ENCODE measurements at places on chromosomes 7 and 10.

DNA sequence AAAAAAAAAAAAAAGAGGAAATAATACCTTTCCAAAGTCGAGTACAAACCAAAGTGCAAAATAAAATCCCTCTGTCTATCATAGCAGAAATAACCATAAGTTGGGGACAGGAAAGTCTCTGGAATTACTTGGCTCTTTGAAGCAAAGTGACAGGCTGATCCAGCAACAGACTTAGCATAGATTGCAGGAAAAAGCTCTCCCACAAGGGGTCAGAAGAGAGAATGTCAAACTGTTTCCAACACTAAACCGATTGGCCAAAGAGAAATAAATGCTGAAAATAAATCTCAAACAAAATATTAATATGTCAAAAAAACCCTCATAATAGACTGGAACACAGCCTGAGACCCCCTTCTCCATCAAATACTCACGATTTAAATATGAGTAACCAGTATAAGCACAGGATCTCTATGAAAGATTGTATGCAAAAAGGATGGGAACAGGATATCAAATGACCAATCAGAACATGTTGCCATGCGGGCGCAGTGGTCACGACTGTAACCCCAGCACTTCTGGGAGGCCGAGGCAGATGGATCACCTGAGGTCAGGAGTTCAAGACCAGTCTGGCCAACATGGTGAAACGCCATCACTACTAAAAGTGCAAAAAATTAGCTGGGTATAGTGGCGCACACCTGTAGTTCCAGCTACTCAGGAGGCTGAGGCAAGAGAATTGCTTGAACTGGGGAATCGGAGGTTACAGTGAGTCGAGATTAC lies 1000.7 kb upstream of the LRRN3 start:
- peak; percentile 3 for DNase-seq

DNA sequence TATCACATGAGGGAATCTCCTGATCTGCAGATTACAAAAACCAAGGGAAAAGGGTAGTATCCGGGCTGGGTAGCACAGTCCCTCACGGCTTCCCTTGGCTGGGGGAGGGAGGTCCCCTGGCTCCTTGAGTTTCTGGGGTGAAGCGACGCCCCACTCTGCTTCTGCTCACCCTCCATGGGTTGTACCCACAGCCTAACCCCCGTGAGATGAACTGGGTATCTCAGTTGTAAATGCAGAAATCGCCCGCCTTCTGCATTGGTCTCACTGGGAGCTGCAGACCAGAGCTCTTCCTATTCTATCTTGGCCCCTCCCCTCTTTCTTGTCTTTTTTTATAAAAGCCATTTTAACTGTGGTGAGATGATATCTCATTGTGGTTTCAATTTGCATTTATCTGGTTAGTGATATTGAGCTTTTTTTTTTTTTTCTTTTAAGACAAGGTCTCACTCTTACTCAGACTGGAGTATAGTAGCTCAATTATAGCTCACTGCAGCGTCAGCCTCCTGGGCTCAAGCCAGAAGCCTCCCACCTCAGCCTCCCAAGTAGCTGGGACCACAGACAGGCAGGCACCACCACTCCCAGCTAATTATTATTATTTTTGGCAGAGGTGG lies 87.8 kb downstream of the ABCC2 start:
- DNase-seq: peak; percentile 33

DNA sequence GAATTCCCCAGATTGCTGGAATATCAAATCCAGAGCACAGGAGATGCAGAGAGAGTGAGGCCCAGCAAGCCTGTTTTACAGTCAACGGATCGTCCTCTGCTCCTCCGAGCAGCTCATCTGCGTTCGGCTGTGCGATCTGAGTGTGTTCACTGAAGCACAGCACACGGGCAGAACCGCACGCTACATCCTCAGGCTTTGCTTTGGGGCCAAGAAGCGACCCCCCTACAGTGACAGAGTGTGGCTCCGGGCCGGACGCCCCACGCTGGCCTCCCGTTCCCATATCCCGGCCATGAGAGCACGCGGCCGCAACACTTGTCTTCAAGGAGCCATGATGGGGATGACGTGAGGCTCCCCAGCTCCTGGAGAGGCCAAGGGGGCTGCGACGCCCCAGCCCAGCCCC lies 431.4 kb downstream of the DNAJB6 start:
- DNase-seq: no peak

DNA sequence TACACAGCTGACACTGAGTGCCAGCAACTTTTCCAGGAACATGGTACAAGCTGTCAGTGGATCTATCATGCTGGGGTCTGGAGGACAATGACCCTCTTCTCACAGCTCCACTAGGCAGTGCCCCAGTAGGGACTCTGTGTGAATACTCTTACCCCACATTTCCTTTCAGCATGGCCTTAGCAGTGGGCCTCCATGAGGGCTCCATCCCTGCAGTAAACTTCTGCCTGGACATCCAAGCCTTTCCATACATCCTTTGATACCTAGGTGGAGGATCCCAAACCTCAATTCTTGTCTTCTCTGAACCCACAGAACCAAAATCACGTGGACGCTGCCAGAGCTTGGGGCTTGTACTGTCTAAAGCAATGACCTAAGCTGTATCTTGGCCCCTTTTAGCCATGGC lies 116.8 kb downstream of the IQUB start:
- no peak for DNase-seq

GRCh38 chr7:8436965-8437364 lies 3.6 kb downstream of the NXPH1 start:
- peak; percentile 18 for DNase-seq

DNA sequence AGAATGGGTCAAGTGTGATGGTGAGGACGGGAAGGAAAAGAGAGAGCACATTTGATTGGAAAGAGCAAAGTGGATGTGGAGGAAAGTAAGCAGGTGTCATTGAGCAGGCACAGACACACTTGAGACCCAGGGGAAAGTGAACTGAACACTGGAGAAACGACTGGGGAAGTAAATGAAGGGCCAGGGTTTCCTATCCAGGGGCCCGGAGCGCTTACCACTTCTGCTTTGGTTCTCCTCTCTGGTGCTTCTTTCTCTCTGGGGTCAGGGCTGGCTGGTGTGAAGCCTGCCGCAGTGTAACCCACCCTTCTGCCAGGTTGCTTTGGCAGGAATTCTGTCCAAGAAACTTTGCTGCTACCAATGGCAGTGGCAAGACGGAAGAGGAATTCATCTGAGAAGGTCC lies 219.3 kb downstream of the SKAP2 start:
- no peak for DNase-seq

DNA sequence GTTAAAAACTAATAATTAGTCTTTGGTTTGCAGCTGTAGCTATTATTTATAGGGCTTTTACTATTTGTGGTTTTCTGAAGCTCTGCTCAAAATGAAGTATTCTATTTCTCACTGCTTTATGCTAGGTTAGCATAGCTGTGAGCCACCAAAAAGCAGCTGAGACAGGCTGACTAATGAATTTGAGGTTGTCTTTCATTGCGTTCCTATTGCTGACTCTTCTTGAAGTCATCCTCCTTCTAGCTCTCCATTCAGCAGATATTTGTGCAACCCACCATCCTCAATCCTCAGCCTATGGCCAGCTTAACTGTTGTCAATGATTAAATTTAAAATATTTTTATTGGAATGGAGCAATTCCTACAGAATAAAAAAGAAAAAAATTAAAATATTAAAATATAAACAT lies 2.1 kb upstream of the RALA start:
- DNase-seq: no peak

DNA sequence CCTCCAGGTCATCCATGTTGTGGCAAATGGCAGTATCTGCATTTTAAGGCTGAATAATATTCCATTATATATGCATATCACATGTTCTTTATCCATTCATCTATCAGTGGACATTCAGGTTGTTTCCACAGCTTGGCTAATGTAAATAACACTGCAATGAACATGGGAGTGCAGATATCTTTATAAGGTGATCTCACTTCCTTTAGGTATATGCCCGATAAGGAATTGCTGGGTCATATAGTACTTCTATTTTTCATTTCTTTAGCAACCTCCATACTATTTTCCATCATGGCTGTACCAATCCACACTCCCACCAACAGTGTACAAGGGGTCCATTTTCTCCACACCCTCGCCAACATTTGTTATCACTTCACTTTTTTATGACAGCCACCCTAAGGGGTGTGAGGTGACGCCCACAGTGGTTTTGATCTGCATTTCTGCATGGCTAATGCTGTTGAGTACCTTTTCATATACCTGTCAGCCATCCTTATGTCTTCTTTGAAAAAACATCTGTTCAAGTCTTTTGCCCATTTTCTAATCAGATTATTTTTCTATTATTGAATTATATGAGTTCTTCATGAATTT lies 18.9 kb downstream of the ABI1 start:
- no peak for DNase-seq

Data from CD4-positive, alpha-beta T cell treated with Interleukin-17A for 4 hours (primary cell).